Left ventricle myocardium superior (tissue), 1 donor: ENCODE measurements at places on chromosomes 16 and 17.

DNA sequence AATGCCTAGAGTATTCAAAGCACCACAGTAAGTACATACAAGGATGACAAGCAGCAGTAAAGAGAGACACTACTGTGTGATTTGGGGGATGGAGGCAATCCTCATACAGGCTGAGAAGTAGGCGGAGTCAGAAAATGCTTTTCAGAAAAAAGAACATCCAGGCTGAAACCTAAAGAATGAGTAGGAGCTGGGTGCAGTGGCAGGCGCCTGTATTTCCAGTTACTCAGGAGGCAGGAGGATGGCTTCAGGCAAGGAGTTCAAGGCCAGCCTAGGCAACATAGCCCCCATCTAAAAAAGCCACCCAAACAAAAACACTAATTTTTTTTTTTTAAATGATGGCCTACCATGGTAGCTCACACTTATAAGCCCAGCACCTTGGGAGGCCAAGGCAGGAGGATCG lies 10.3 kb downstream of the KANSL1 start:
- no peak for DNase-seq

- DNase-seq: no peak
Observed at GRCh38 chr17:18015593-18015992, 23.4 kb downstream of the ATPAF2 start.

DNA sequence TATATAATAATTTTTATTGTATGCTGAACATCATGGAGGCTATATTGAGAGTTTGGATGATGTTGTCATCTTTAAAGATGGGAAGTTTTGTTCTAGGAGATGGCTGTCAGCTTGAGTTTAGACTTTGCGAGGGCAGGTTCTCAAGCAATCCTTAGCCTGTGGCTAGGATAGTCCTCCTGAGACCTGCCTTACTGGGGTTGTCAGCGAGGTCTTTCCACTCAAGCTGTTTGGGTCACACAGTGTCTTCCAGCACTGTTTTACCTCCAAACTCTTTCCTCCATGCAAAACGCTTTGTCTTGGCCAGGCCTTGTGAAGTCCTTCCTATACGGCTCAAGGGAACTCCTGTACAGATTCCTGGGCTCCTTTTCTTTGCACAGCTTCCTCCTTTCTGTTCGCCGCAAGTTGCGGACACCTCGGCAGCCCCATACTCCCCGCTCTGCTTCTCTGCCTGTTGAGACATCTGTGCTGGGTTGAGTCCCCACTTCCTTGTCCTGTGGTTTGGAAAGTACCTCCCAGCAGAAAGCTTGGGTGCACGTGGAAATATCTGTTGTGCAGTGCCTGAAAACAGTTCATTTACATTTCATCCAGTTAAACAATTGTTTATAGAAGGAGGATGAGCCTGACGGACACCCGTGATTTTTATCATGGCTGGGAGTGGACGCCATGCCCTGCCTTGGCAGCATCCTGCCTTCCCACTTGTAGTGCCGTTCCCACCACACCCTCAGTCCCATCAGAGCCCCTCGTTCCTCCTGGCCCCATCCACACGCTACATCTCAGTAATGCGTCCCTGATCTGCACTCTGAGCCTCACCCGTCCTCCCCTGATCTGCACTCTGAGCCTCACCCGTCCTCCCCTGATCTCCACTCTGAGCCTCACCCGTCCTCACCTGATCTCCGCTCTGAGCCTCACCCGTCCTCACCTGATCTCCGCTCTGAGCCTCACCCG lies 55.0 kb upstream of the CBFA2T3 start:
- peak; percentile 41 for DNase-seq

- DNase-seq: no peak
Observed at GRCh38 chr16:84700446-84701300, 873 bp downstream of the USP10 start.

DNA sequence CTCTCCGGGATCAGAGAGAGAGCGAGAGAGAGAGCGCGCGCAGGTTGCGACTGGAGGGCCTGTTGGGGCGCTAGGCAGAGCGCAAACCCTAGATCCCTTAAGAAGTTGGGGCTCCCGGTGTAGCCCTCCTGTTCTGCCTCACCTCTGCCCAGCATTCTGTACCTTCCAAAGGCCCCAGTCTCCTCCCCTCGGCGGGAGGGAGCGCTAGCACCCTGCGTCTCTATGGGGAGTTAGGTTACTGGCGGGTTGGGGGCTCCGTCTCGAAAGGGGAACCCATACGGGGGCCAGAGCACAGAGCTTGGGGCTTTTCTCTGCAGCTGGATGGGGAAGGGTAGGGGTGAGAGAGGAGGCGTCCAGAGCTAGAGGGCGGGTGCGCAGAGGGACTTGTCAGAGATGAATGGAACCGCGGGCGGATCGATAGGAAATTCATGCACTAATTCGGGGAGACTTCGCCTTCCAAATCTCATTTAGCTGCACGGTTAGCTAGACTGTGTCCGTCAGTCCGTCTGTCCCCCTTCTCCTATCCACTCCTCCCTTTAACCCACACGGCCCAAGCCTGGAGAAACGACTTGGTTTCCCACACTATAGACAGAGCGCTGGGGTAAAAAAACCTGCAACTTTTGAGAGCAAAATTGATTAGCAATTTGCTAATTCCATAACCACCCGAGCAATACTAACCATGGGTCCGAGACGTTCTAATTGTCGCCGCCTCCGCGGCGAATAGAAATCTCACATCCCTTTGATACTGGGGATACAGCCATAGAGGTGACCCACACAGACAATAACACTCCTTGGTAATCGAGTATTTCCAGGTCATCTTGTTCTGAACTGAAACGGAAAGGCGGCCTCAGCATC lies 693 bp upstream of the HOXB4 start:
- no peak for DNase-seq

GRCh38 chr17:61144137-61144536 lies 255.5 kb upstream of the TBX2 start:
- DNase-seq: no peak

DNA sequence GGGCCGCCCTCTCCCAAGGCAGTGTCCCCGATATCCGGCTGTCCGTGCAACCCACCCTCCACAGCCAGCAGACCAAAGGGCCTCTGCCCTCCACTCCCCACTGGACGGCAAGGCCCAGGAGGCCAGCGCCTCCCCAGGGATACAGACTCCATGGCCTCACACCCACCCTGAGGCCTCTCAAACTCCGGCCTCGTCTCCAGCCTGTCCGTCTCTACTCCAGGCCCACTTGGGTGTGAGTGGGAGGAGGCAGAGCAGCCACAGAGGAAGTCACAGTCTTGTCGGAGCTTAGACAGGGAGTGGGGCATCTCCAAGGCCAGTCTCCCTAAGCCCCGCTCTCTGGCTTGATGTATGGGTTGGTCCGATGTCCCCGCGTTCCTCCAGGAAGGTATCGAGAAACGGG lies 73.3 kb downstream of the SRCIN1 start:
- DNase-seq: no peak

DNA sequence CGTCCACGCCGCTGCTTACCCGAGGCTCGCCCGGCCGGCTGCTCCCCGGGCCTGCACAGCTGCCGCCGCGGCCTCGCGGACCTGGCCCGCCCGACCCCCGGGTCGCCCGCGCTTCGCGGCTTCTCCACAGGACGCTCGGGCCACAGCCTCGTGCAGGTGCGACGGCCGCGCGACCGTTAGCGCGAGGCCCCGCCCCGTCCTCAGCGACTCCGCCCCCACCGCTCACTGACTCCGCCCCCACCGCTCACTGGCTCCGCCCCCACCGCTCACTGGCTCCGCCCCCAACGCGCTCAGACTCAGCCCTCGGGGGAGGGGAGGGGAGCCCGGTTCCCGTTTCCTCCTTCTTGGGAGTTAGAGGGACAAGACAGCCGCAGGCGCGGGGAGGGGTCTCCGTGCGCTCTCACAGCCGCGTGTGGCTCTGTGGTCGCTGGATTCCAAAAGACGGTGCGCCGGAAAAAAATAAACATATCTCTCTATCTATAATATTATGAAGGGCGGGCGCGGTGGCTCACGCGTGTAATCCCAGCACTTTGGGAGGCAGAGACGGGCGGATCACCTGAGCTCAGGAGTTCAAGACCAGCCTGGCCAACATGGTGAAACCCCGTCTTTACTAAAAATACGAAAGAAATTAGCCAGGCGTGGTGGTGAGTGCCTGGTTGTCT lies at the start of gene MEIOB:
Gene MEIOB, minus strand, starts transcription at position 191 of the 662 bp plus-strand sequence. CDS start 3,989 bp downstream, outside the sequence.
- DNase-seq: peak; percentile 36

- DNase-seq: no peak
Observed at GRCh38 chr16:12159028-12159427, 182.5 kb downstream of the SNX29 start.

- DNase-seq: peak; percentile 45
Observed at GRCh38 chr17:8964801-8965393, 610 bp downstream of the PIK3R5 start.

- no peak for DNase-seq
Observed at GRCh38 chr17:77756846-77757560, 201.5 kb upstream of the TNRC6C start.

DNA sequence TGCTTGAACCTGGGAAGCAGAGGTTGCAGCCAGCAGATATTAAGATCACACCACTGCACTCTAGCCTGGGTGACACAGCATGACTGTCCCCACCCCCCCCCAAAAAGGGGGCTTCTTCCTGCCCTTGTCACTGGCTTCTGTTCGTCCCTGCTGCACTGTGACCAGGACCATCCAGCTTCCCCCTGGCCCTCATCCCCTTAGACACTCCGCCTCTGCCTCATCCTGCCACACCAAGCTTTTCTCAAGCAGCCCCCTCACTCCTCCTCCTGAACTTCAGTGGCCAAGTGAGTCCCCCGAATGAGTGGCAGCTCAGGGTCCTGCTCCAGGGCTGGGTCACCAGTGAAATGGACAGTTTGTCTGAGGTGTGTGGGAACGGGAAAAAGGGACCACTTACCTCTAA lies 177.3 kb downstream of the CPPED1 start:
- no peak for DNase-seq

DNA sequence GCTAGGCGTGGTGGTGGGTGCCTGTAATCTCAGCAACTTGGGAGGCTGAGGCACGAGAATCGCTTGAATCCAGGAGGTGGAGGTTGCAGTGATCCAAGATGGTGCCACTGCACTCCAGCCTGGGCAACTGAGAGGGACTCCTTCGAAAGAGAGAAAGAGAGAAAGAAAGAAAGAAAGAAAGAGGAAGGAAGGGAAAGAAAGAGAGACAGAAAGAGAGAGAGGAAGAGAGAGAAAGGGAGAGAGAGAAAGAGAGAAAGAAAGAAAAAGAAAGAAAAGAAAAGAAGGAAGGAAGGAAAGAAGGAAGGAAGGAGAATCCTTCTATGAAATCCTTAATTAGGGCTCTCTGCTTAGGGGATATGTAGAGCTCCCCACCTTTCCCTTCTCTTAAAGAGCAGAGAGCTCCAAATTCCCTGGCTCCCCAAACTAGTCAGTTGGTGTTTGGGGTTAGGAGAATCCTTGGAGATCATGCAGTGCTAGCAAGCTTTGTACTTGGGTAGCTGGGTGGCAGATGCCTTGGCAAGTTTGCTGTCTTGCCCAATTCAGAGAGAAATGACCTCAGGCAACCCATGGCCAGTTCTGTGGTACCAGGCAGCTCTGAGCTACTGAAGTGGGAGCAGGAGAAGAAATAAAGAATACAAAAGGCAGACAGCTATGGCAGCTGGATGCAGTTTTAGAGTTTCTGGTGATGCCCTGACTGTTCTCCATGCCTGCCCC lies 8.9 kb upstream of the HOXB13 start:
- no peak for DNase-seq

DNA sequence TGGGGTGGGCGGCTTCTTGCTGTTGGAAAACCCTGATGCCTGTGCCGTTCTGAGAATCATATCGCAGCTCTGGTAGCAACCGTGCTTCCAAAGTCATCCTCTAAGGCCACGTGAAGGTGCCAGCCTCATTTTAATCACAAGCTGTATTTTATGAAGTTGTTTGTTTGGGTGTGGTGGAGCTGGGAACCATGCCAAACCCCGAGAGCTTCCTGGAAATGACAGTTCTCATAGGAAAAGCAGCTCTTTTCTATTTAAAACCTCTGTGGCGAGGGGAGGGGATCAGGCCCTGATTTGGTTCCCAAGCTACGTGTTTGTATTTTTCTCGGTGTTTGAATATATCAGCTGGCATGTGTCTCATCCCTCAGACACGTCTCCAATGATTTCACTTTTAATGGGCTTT lies 21.7 kb downstream of the KNOP1 start:
- peak; percentile 76 for DNase-seq

GRCh38 chr17:78079253-78079652 lies 49.3 kb downstream of the TMC6 start:
- DNase-seq: peak; percentile 45

DNA sequence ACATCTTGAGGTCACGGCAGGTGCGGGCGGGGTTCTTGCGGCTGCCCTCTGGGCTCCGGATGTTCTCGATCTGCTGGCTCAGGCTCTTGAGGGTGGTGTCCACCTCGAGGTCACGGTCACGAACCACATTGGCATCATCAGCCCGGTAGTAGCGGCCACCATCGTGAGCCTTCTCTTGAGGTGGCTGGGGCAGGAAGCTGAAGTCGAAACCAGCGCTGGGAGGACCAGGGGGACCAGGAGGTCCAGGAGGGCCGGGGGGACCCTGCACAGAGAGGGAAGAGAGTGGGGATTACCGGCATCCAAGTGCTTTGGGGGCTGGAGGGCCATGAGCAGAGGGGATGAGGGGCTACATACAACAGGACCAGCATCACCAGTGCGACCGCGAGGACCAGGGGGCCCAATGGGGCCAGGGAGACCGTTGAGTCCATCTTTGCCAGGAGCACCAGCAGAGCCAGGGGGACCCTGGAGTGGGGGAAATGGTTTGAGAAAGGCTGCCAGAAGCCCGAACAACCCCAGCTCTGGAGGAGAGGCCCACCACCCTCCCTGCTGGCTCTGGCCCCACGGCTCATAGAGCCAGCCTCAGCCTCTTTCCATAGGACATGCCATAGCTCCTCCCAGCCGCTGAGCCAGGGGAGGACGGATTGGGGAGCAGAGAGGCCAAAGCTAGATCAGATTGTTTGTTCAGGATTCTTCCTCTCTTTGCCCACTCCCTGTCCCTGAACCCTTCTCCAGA lies 14.6 kb downstream of the COL1A1 start:
- DNase-seq: no peak

DNA sequence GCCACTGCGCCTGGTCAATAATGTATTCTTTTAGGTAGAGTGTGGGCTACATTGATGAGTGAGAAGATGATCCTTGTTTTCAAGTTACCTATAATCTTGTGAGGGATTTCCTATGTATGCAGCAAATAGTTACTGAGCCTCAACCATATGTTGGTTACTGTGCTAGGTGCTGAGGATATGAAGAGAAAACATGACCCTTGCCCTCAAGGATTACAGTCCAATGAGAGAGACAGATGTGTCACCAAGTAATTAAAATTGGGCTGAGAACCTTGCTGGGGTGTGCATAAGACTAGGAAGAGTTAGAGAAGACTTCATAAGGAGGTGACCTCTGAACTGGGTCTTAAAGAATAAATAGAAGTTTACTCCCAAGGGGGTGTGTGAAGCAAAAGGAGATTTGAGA lies 7.4 kb downstream of the POLR2A start:
- DNase-seq: no peak

GRCh38 chr17:82012640-82013295 lies 9.9 kb downstream of the CENPX start:
- peak; percentile 74 for DNase-seq

- no peak for DNase-seq
Observed at GRCh38 chr16:11211977-11212797, 43.8 kb downstream of the SOCS1 start.

GRCh38 chr17:33888455-33888854 lies 366.6 kb upstream of the CCL2 start:
- no peak for DNase-seq
